ENCODE measurements at places on chromosomes 3 and 15.

DNA sequence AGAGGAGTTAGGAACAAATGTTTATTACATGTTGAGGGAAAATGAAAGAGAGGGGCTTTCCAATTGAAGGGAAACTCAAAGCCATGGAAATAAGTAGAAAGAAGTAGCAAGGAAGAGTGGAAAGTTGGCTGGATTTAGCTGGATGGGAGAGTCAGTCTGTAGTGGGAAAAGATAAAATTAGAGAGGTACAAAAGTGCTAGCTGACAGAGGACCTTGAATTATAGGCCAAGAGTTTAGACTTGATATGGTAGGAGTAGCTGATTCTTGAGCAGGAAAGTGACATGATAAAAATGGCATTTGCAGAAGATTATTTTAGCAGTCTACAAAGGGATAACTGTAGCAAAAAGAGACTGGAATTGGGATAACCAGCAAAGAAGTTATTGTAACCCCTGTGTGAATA, 425.8 kb downstream of the ROBO1 start:
- no peak for DNase-seq

DNA sequence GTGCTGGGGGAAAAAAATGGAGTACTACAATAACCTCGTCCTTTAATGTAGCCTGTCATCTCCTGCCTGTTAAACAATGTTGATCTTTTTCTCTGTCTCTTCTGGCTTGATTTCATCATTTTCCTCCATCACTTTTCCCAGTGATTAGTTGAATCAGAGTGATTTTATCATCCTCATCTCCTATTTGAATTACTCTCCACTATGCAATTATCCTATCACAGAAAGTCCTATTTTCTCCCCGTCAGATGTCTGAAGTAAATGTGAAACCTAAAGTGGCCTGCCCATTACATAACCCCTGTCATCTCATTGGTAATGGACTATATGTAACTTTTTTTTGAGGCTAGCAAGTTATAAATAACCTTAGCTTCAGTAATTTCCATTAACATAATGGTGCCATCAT, 201.8 kb downstream of the CACNA2D3 start:
- DNase-seq: no peak

- no peak for DNase-seq
Measured at GRCh38 chr3:105503191-105503593, 136.5 kb downstream of the ALCAM start.

DNA sequence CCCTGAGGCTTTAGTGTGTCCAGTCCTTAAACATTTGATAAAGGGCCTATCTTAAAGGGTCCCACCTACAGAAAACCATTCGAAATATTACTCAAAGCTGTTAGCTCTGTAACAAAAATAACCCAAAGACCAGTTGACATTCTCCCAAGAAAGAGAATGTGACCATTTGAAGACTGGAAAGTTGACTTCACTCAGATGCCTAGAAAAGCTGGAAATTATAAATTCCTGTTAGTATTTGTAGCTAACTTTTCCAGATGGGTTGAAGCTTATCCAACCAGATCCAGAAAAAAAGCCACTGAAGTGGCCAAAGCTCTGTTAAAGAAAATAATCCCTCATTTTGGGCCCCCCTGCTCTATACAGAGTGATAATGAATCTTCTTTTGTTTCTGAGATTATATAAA, 408.4 kb downstream of the PLOD2 start:
- DNase-seq: no peak

DNA sequence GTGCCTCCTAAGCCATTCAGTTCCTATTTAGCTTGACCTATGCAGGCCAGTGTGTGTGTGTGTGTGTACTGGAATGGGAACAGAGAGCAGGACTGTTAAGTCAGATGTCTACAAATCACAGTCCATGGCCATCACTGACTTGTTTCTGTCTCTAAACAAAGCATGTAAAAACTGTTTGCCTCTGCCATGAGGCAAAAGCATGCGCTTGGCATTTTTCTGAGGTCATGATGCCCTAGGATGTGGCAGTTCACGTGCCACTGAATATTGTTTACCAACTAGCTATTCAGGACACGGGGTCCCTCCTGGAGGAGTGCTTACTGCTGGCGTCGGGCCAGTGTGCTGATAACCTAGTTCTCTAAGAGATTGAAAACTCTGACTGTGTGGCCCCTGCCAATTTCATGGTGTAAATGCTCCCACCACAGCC, 8.2 kb upstream of the ATP13A3 start:
- no peak for DNase-seq

DNA sequence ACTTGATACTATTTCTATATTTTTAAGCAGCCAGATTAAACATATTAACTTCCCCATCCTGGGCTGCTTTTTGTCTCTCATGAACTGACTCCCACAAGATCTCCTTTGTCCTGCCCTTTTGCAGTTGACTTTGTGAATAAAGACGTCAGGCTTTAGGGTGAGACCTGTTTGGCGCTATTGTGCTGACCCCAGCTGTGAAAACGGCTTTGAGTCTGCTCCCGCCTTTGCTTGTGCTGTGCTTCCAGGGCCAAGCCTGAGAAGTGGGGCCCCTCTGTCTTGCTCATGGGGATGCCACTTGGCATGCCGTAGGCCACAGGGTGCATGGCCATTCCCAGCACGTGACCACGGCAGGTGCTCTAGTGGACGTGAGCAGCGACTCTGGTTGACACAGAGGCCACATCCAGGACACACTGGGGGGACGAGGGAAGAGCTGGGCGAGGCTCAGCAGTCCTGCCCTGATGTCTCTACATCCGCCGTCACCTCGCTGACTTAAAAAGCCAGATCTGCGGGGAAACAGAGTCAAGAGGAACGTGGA, 268.9 kb upstream of the LYSMD4 start:
- no peak for DNase-seq

DNA sequence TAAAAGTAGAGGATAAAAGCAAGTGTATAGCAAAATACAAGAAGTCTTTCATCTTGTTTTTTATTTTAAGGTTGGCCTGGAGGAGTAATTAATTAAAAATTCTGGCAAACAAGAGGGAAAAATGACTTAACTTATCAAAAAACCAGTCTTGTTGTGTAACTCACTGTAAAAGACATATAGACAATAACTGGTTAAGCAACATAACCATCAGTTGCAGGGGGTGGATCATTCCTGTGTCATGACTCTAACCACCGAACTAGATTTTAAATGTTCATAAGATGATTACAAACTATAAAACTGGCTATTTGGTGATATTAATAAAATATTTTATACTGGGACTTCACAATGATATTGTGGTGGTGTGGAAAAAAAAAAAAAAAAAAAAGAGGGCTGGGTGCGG, 130.6 kb downstream of the STAG1 start:
- DNase-seq: no peak

DNA sequence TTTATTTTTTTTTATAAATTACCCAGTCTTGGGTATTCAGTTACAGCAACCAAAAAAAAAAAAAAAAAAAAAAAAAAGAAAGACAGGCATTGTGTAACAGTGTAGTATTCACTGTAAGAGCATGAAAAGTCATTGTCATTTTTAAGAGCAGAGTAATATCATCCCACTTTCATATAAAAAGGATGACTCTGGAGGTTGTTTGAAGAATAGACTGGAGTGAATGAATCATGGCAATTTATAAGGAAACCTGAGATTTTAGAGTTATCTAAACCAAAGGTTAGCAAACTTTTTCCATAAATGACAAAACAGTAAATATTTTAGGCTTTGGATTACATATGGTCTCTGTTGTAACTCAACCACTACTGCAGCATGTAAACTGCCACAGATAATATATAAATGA, 794.9 kb downstream of the NTRK3 start:
- DNase-seq: no peak

- no peak for DNase-seq
Measured at GRCh38 chr15:56249092-56249491, 5.4 kb upstream of the RFX7 start.

- no peak for DNase-seq
Measured at GRCh38 chr3:142129516-142130171, 19.7 kb downstream of the TFDP2 start.

GRCh38 chr15:47778263-47778770, 61.0 kb downstream of the SEMA6D start:
- no peak for DNase-seq

DNA sequence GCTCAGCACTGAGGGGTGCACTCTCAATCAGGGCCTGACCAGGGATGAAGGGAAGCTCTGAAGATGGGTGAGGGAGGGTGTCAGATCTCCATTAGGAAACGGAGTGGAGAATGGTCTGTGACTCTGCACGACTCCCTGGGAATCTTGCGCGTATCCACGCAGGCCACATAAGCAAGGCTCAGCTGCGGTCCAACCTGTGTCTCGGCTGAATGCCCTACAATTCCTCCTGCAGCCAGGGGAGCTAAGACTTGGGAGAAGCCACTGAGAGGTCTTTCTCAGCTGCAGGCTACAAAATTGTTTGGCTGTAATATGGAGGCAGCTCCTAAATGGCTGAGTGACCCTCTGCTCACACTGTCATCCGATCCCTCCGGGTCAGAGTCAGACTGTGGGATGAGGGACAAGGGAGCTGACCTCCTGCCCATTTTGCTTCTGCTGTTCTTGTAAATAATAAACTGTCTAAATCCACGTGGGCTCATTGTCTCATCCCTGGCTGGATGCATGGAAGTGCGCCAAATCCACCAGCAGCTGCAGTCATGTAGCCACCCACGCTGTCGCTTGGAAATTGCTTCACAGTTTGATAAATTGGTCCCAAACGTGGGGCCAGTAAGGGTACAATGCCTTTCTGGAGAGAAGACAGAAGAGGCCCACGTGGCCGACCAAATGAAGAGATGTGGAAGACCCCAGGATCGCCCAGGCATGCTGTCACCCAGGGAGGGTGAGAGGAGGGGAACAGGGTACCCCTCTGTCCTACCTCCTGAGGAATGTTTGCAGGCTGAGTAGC, 30.5 kb downstream of the ALS2CL start:
- no peak for DNase-seq

- DNase-seq: no peak
Measured at GRCh38 chr3:112649478-112649735, 8.5 kb upstream of the CCDC80 start.

GRCh38 chr15:38193496-38193895, 59.1 kb upstream of the SPRED1 start:
- no peak for DNase-seq

DNA sequence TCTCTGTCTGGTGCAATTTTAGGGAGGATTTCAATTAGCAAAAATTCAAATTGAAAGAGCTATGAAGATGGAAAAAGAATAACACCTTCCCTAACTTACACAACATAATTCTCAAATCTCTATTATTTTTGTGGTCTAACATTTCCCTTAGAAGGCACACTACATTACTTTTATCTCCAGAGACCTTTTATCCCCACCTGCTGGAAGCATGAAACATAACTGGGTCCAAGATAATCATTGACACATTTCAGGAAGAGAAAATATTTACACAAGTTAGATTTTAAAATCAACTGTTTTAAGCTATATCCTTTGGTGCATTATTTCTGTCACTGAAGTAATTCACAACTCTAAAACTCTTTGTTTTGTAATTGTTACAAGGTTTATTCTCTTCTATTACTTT, 779.5 kb downstream of the ROBO1 start:
- no peak for DNase-seq

GRCh38 chr15:97459771-97460170, 500.7 kb upstream of the ARRDC4 start:
- no peak for DNase-seq

DNA sequence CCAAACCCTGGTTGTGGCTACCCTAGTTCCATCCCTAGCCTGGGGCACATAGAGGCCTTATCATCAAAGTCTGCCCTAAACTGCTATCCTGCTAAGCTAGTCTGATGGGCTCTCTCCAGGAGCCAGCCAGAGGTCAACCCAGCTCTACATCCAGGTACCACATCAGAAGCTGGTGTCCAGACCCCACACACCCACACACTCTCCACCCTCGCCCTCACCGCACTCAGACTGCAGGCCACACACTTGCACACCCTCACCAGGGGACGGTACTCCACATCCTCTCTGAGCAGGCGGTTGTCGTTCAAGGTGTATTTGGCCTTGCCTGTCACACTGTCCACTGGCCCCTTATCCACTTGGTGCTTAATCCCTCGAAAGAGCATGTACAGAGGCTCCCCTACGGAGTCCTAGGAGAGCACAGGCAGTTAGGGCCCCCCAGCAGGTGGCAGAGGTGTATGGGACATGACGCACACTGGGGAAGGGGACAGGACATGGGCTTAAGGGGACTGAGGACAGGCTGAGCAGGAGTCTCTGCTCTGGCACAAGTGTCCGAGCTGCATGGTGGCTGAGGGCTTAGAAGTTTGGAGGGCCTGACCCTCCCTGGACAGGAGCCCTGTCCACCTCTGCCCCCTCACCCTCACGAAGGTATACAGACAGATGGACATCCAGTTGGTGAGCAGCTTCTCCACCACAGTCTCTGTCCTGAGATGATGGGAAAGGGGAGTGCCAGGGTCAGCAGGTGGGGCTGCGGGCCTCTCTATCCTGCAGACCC, 18.1 kb downstream of the PLXNB1 start:
- no peak for DNase-seq

- DNase-seq: no peak
Measured at GRCh38 chr3:157104928-157105652, 54.9 kb downstream of the CCNL1 start.

DNA sequence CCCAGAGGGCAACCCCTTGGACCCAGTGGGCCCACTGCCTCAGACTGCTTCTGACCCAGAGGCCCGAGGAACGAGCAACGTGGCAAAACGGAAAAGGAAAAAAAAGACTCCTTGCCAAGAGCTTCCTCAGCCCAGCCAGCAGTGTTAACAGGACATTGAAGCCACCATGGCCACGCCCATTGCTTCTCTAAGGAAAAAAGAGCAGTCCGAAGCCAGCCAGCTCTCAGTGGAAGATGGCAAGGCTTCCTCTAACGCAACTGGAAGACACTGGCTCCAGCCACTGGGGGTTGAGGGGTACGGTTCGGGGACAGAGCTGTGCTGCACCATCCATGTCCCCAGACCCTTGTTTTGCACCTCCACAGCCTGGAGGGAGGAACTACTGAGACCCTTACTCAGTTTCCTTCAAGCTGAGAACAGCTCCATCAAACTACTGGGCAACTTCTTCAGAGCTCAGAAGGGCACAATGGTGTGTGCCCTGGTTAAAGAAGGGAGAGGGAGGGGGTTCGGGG, 10.7 kb downstream of the BMF start:
- DNase-seq: no peak

DNA sequence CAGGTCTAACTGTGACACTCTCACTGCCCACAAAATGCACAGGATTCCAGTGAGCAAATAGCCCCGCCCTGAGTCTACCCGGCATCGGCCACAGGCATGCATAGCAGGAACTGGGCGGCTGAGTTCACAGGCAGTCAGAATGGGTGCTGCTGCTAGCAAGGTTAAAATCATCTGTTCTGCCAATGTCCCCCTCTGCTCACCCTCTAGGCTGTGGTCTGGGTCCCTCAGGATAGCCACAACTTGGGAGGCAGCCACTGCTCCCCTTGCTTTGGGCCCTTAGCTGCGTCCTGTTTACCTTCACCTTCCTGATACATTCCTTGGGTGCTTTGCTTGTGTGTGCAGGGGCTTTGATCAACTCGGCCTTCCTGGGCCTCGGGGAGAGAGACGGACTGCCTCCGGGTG, 232.9 kb upstream of the RGMA start:
- no peak for DNase-seq

DNA sequence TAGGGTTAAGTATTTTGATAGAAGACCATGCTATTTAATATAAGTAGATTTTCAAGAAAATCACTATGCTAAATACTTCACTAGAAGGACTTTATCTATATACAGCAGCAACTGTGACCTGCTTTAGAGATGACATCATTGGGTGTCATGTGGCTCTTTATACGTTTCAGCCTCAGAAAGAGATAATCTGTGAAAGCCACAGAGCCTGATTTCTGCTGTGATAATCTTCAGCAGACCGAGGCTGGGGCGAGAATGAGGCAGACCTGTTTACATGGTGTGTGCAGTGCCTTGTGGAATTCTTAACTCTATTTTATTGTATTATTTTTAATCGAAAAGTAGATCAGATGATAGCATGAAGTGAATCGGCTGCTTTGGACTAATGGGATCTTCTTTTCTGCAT, 471.2 kb downstream of the MFSD1 start:
- no peak for DNase-seq

- no peak for DNase-seq
Measured at GRCh38 chr15:32668942-32669341, 27.4 kb downstream of the SCG5 start.

Measured in Panc1 (cell line).